ENCODE measurements at places on chromosomes 6 and 20.

DNA sequence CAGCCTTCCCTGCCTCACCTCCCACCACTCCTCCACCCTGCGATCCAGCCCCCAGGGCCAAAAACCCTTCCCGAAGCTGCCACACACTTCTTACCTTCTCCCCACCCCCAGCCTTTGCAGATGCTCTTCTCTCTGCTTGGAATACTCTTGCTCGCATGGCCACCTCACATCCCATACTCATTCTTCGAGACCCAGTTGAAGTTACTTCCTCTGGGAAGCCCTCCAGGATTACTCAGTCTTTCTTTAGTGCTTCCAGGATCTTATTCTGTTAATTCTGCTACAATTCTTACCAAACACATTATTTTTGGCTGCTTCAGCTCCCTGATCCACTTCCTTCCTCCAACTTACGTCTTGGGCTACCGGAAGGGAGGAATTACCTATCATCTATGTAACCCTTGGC lies 54.3 kb downstream of the CD40 start:
- no peak for DNase-seq

DNA sequence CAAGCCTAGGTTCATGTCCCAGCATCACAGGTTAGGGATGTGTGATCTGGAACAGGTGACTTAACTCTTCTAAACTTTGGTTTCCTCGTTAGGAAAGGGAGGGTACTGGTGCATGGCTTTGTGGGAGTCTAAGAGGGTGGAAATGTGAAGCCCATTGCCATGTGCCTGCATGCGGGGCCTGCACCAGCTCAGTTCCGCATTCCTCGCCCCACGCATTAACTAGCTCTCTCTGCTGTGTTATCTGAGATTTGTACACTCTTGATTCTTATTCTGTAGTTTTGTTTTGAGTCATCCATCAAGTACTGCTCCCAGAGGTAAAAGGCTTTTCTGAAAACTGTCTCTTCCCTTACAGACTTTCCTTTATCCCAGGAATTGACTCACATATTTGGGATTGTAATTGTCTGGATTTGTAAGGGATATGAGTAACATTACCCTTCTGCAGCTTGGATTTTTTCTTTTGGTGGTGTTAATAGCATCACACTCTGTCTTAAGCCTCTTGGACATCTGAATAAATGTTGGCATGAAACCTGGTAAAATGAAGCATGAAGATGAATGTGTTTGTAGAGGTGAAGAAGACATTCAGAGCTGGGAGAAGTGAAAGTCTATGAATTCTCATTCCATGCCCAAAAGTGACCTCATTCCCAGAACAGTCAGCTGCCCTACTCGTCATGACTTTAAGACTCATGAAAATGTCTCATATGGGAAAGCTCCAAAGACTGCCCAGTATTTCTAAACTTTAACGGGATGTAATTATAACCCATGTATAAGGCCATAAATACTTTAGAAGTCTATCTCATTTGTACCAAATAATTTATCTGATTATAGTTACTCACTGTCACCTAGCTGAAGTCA lies 357.3 kb downstream of the FOXA2 start:
- DNase-seq: peak; percentile 74

DNA sequence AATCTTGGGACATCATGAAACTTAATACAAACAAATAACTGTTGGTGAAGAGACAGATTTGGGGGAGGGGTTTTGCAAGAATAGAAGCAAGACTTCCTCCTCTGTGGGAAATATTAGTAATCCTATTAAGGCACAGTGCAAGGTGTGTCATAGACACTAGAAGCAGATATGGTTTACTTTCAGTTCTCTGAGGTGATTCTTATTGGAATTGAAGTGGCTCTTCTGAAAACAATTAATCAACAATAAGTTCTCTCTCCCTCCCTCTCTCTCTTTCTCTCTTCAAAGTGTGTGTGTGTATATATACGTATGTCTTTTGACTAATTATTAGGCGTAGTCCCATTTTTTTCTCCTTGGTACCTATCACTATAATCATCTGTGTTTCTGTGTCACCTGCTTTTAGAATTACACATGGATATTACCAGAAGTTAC lies 99.8 kb downstream of the HIVEP2 start:
- no peak for DNase-seq

- DNase-seq: peak; percentile 31
These were observed 134.2 kb downstream of the CEP57L1 start for GRCh38 chr6:109229536-109229935.

GRCh38 chr20:63980317-63980805 lies 571 bp upstream of the PRPF6 start:
- no peak for DNase-seq

- peak; percentile 72 for DNase-seq
These were observed 4.5 kb upstream of the SYS1 start for GRCh38 chr20:45358282-45359068.

- DNase-seq: peak; percentile 26
These were observed 45.8 kb downstream of the GINS1 start for GRCh38 chr20:25453035-25453810.

DNA sequence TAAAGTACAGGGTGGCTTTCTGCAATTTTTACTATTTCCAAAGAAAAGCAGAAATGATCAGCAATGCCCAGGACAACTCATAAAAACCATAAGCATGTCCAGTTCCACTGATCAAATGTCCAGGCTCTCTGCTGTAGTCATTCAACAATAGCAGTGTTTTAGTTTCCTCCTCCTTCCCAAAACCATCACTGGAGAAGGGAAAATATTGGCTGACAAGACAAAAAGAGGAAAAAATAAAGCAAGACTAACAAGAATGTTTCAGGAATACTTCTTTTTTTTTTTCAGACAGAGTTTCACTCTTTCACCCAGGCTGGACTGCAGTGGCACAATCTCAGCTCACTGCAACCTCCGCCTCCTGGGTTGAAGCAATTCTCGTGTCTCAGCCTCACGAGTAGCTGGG lies 2.2 kb downstream of the UQCC1 start:
- no peak for DNase-seq

DNA sequence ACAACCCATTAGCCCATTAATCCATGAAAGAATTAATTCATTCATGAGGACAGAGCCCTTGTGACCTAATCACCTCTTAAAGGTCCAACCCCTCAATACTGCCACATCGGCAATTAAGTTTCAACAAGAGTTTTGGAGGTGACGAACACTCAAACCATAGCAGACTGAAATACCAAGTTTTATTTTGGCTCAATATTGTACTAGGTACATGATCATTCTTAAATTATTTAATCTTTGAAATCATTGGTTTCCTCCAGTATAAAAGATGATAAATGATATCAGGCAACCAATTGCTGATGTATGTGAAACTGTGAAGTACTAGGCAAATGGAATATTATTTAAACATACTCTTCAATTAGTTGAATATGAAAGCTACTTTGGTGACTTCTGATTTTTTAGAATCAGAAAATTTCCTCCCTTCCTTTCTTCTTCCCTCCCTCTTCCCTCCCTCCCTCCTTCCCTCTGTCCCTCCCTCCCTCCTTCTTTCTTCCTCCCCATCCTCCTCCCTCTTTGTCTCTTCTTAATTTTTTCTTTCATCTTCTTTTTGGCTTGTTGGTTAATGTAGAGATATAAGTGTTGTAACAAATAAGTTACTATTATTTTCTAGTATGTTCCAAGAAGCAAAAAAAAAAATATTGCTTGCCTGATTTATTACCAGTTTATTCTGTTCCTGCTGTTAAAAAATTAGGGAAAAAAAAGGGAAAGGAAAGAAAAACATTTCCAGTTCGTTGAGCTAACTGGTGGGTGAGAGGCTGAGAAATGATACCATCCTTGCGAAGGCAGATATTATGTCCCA lies 233.9 kb upstream of the ZNF217 start:
- no peak for DNase-seq

DNA sequence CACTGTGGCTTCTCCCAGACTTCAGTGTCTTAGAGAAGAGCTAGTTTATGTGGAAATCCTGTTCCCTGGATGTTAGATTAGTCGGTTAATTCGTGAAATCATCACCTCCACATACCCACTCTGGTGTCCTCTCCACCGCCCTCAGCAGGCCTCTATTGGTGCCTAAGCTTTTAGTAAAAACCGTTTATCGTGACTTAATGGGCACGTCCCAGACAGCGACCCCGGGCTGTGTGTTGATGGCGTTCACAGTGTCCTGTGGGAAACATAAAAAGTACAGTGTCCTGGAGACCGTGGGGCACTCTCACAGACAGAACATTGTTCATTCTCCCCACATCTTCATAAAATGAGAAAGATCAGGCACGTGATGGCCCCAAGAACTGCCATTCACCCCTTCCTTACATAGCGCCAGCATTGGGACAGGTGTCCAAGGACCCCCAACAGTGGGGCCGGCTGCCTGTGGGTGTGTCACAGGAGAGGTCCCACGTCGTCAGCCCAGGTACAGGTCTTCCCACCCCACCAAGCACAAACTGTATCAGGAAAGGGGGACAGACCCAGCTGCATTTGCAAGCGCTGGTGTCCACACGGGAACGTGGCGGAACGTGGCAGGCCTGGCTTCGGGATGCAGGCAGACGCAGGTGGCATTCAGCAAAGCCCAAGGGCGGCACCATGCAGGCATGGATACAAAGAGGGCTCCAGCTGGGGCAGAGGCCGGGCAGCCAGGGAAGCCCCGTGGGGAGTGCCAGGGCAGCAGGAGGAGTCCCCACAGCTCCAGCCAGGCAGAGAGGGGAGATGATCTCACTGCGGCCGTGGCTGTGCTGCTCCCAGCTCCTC lies 237.7 kb downstream of the DLL1 start:
- no peak for DNase-seq

DNA sequence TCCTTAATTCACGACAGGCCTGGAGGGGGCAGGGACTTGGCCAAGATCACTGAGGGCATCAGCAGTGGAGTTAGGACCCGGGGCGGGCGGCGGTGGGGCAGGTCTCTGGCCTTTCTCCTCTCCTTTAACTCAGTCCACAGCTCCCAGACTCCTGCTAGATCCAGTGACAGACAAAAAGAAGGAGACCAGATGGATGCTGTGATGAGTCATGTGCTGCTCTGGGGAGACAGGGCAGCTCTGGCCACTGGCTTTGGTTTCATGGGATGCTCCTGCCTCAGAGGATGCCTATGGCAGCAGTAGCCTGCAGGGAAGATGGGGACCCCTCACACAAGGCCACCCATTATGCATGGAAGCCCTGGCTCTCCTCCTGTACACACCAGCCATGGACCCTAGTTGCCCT lies 20.5 kb downstream of the EPB41L1 start:
- no peak for DNase-seq

- peak; percentile 79 for DNase-seq
These were observed 378.8 kb downstream of the QKI start for GRCh38 chr6:163793011-163793983.
